ENCODE measurements at places on chromosomes 2 and 18.

GRCh38 chr2:84649058-84649457 is 132.8 kb downstream of the DNAH6 start:
- DNase-seq: no peak

GRCh38 chr2:62034715-62035114 is 129.2 kb downstream of the COMMD1 start:
- DNase-seq: no peak

GRCh38 chr2:152558158-152558984 is 158.9 kb downstream of the PRPF40A start:
- DNase-seq: no peak

DNA sequence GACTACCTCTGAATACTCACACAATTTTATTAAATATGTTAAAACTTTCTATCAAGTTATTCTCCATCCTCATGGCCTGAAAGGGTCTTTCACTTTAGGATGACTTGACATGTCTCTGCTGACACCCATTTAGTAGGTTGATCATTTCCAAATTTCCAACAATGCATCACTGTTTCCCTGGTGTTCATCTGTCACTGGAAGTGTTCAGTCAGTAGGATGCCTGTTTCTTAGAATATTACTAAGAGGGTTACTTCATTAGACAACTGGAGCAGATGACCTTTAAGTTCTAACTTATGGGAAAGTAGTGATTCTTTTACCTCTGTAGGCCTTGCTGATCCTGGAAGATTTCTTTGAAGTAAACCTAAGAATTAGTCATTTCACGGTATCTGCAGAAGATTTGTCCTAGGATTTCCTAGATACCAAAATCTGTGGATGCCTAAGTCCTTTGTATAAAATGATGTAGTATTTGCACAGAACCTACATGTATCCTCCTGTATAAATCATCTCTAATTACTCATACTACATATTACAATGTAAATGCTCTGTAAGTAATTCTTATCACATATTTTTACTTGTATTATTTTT is 77.7 kb downstream of the MAP3K20 start:
- no peak for DNase-seq

DNA sequence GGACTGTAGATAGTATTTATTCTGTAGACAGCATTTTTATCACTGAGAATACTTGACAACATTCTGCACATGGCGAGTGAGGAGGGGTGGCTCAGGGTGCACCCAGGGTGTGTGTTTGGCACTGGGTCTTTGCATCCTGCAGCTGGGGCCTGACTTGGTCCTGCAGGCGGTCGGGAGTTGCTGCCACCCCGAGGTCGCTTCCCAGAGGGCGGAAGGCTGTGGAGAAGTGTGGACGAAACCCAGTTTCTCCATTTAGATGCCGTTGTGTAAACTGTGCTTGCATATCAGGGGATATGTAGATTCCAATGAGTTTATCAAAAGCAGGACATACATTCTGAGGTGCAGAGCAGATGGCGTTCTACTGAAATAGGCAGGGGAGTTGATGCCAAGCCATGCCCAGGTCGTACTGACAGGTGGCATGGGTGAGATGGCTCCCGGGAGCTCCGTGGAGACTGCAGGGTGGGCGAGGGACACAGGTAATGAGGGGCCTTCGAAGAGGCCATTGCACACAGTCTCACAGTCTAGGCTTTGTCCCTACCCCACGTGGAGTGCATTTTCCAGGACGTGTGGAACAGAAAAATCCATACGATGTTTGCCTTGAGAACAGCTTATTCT is 74.5 kb downstream of the RTP5 start:
- no peak for DNase-seq

- no peak for DNase-seq
Measured at GRCh38 chr2:142165790-142166189, 35.0 kb upstream of the LRP1B start.

- peak; percentile 72 for DNase-seq
Measured at GRCh38 chr2:170770606-170771420, 635 bp downstream of the ERICH2 start.

GRCh38 chr2:98020992-98021713 is 25.4 kb upstream of the TMEM131 start:
- no peak for DNase-seq

GRCh38 chr18:8957731-8958130 is 144.8 kb upstream of the NDUFV2 start:
- DNase-seq: no peak

All from activated CD4-positive, alpha-beta T cell treated with anti-CD3 and anti-CD28 coated beads, Interleukin-2, amount 50 U/mL, for 48 hours (primary cell).